ENCODE measurements at places on chromosomes 2 and 18. TPM values are rescaled to one million over a fixed set of nuclear protein-coding genes. Genes with fewer than 3 reads are reported as not detected.

GRCh38 chr2:105828558-105828957 is 83.8 kb downstream of the NCK2 start:
- no peak overlapping the region for H3K4me3 ChIP-seq
- H3K27ac ChIP-seq, result peak overlapping the region; percentile 98
- H3K27me3 ChIP-seq, result no peaks in the 10 kb centered on the region
- H3K36me3 ChIP-seq, result peaks cover 23% of the 10 kb centered on the region
- DNase-seq, result no peak
- H3K4me1 ChIP-seq, result peaks cover 80% of the 10 kb centered on the region

DNA sequence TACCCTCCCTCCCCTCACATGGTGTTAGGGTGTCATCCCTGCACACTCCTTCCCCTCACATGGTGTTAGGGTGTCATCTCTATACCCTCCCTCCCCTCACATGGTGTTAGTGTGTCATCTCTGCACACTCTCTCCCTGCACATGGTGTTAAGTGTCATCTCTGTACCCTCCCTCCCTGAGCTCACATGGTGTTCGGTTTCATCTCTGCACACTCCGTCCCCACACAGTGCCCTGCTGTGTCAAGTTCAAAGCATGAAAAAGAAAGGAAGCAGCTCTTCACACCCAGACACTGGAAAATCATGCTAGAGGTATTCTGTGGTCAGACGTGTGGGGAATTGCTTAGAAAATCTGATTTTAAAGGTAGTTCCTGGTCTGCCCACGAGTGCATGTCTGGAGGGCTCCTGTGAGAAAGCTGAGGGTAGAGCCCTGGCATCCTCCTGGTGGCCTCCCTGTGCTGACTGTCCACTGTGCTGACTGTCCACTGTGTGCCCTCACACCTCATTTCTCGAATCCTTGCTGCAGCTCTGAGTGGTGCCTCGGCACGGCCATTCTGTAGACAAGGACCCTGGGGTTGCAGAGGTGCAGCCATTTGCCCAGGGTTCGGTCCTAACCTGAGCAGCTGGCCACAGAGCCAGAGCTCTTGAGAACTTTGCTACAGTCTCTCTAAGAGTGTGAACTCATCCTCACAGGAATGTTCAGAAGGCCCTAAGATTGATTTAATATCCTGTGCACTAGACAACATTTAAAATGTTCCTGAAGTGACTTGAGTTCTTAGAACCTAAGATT is 69.1 kb upstream of the NFATC1 start:
- H3K27me3 ChIP-seq, result no peaks in the 10 kb centered on the region
- H3K4me3 ChIP-seq, result no peak overlapping the region
- peaks cover 9% of the 10 kb centered on the region for H3K36me3 ChIP-seq
- peaks cover 10% of the 10 kb centered on the region for H3K4me1 ChIP-seq
- peak overlapping the region; percentile 74 for H3K27ac ChIP-seq
- no peak for DNase-seq

DNA sequence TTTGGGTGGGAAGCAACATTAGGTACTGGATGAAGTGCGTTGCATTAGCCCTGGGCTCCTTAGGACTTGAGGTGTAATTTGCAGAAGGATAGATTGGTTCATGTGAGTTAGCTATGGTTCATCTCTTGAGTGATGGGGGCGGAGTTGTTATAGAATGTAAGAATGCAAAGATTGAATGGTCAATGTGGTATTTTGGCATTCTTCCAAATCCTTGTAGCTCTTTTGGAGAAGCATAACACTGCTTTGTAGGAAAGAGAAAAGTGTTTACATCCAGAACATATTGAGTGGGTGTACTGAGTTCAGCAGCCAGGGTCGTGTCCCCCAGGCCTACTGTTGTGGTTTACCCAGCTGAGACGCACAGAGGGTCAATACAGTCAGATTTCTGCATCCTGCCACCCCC is 173.5 kb downstream of the FMNL2 start:
- H3K4me3 ChIP-seq, result no peak overlapping the region
- H3K4me1 ChIP-seq, result peaks cover 6% of the 10 kb centered on the region
- H3K27ac ChIP-seq, result no peak overlapping the region

DNA sequence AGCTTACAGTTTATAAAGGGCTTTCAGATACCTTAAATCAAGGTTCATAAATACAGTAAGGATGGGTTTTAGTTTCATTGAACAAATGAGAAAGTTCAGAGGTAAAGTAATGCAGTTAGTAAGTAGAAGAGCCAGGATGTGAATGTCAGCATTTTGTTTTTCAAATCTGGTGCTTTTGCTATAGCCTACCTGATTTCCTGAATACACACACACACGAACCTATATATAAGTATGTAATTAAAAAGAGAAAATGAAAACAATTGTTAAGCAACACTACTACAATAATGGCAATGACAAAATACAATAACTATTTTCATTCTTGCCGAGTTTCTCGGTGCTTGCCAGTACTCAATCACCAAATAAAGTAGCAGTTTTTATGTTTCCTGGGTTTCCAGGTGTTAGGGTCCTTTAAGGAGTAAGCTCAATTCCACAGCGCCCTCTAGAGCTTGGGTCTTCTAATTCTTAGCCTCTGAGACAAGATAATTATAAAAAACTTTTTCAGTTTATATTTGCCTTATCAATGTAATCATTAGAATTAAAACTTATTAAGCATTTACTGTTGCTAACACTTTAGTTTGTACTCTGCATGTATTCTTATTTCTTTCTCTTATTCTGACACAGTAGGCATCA is 512.9 kb upstream of the ACVR2A start:
- H3K4me1 ChIP-seq, result peaks cover 13% of the 10 kb centered on the region
- H3K4me3 ChIP-seq, result no peak overlapping the region
- DNase-seq, result peak; percentile 46

GRCh38 chr2:134780972-134781371 is 57.4 kb upstream of the ACMSD start:
- no peak overlapping the region for H3K4me3 ChIP-seq
- H3K27me3 ChIP-seq, result peaks cover 8% of the 10 kb centered on the region
- H3K4me1 ChIP-seq, result peaks cover 8% of the 10 kb centered on the region

- peaks cover 7% of the 10 kb centered on the region for H3K27me3 ChIP-seq
- H3K4me3 ChIP-seq, result no peak overlapping the region
- DNase-seq, result no peak
- H3K27ac ChIP-seq, result no peak overlapping the region
Measured at GRCh38 chr2:191910518-191910917, 63.6 kb upstream of the CAVIN2 start.

- H3K27ac ChIP-seq, result peak overlapping the region; percentile 9
- no peaks in the 10 kb centered on the region for H3K27me3 ChIP-seq
- peaks cover 20% of the 10 kb centered on the region for H3K36me3 ChIP-seq
- peak; percentile 52 for DNase-seq
Measured at GRCh38 chr2:219178377-219179175, 501 bp downstream of the RETREG2 start.

PXDN gene
- total RNA-seq, result 1.8 TPM

DOK6 gene
- not detected for total RNA-seq

TMEM200C gene
- total RNA-seq, result not detected

MAB21L4 gene
- not detected for total RNA-seq

PAIP2B gene
- 5.3 TPM for total RNA-seq

Measured in activated T-cell treated with anti-CD3 and anti-CD28 coated beads, Interleukin-2, amount 50 U/mL, for 72 hours (primary cell).